ENCODE measurements at places on chromosomes 6 and 20.

GRCh38 chr20:2814587-2815051 lies at the start of gene C20orf141:
TSS of gene C20orf141 (plus strand) at chr20:2814987. CDS start at chr20:2815185, 198 bp downstream.
- DNase-seq: no peak

DNA sequence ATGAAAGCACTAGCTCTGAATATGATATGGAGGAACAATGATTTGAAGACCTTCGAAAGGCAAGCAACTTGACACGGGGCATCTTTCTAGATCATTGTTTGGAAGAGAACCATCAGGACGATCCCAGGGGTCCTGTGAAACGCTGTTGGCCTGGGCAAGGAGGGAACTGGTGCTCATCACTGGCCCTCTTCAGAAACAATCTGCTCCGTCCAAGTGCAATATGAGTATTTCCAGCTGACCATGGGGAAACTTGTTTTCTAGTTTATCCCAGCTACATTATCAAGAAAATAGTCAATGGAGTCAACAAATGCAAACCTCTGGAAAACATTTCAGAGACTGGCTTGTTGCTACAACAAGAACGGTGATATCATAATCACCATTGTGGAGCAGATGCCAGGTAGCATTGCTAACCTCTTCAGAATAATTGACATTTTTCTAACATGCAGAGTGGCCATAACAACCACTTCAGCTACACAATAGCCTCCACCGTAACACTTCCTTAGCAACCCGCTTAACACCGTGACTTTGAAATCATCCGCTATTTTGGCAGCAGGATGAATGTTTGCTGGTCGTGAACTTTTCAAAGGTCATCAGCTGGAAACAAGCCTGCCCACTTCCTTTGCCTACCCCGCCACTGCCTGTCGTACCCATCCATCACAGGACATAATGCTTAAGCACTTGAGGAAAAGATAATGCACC lies 112.0 kb upstream of the PDE10A start:
- DNase-seq: no peak

DNA sequence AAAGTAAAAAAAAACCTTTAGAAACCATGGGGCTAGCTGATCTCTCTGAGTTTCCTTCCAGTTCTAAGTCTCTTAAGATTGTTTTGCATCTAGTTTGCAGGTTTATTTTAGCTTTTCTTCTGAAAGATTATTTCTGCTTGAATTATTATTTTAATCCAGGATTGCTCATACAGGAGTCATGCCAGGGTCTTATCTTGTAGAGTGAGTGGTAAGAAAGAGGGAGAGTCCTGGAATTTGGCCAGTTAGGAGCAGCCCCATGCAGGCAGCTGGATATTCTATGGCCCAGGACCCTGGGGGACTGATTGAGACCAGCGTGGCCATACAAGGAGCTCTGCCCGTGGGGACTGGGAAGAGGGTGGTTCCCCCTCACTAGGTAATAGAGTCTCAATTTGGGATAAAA lies 178.9 kb upstream of the HEY2 start:
- no peak for DNase-seq

DNA sequence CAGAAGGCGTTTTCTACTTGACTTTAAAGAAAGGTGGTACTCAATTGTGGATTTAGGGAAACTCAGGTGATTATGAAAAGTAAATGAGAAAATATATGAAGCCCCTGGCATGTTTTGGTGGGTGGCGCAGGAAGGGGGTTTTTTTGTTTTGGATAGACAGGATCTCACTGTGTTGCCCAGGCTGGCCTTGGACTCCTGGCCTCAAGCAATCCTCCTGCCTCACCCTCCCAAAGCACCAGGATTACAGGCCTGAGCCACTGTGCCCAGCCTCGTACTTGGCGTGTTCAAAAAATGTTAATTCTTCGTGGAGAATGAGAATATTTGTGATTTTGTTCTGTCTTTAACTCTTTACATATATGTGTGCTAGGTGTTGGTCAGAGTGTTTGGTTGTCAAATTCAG lies 32.1 kb upstream of the C20orf144 start:
- DNase-seq: no peak

DNA sequence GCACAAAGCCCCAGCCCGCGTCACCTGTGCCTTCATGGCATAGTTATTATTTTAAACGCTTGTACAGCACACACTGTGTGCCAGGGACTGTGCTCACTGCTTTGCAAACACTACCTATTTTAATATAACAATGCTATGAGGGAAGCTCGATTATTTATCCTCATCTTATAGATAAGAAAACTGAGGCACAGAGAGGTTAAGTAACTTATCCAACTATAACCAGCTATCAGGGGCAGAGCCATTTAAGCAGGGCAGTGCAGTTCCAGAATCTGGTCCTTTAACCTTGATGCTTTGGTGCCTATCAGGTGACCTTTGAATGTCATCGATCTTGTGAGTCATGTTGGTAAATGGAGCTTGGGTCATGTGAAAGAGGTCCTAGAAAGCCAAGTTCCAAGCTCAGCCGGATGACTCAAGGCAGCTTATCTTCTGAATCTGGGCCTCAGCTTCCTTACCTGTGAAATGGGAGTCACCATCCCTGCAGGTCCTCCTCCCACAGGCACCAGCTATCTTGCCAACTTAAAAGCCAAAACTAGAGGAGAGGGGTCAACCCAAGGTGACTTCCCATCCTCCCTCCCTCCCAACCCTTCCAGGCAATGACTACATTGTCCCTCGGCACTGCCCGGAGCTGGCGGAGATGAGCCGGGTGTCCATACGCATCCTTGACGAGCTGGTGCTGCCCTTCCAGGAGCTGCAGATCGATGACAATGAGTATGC lies 56.4 kb upstream of the TTPAL start:
- DNase-seq: no peak

GRCh38 chr6:13916230-13916944 lies 8.4 kb upstream of the RNF182 start:
- DNase-seq: no peak

GRCh38 chr6:42294759-42295158 lies 77.1 kb upstream of the MRPS10 start:
- DNase-seq: no peak

- no peak for DNase-seq
Observed at GRCh38 chr6:77231438-77232305, 231.6 kb downstream of the HTR1B start.

DNA sequence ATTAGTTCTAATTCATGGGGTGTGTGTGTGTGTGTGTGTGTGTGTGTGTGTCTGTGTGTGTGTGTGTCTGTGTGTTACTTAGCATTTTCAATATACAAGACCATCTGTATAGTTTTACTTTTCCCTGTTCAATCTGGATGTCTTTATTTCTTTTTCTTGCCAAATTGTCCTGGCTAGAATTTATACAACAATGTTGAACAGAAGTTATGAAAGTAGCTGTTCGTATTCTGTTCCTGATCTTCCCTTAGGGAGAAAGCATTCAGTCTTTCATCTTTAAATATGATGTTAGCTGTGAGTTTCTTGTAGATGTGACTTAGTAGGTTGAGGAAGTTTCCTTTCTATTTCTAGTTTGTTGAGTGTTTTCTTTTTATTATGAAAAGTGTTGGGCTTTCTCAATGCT lies 334.7 kb upstream of the RNF24 start:
- no peak for DNase-seq
